ENCODE measurements at places on chromosomes 16 and 17.
A peak's percentile ranks its signal among the peaks of the same experiment; 100 is the strongest.

DNA sequence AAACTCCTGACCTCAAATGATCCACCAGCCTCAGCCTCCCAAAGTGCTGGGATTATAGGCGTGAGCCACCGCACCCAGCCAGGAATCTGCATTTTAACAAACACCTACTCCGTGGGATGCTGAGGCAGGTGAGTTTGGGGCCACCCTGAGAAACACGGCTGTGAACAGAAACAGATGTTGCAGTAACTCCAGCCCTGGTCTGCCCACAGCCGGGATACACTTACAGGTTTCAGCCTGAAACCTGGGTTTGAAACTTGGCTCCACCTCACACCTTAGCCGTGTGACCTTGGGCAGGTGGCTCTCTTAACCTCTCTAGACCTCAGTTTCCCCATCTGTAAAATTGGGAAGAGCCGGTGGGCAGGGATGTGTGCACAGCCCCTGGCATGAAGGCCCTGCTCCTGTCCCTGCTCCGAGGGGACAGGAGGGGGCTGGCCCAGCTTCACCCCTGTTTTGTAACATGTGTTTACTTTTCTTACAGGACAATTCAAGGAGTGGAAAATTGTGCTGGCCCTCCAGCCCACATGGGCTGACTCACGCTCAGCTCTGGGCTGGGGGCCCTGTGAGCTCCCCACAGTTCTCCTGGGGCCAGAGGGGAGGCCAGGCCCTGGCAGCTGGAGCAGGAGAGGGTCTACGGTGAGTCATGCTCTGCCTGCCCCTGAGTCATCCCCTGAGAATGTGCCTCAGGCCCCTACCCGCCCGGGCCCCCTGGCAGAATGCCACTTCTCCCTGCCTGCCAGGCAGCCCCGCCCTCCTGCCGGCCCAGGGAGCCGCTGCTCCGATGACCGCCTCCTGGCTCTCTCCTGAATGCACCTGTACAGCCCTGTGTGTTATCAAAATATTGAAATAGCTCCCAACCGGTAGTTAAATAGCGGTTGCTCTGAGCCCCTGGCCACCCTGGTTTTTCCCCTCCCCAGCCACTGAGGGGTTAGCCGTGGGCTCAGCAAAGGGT, 7.7 kb upstream of the PPL start:
- peak; percentile 90 for DNase-seq

GRCh38 chr17:6485646-6486412, 41.6 kb downstream of the PIMREG start:
- DNase-seq = no peak

DNA sequence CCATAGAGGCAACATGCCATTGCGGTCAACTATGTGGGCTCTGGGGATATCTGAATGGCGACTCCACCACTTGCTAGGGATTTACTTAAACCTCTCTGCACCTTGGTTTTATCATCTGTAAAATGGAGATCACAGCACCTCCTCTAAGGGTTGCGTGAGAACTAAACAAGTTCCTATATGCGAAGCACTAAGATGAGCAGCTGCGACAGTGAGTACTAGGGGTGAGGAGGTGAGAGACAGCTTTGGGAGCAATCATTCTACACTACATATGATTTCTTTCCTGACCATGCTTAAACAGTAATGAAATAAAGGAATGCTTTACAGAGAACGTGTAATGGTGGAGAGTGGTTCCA, 61.4 kb downstream of the CREBBP start:
- DNase-seq = no peak

GRCh38 chr17:55452139-55452790, 30.6 kb upstream of the MMD start:
- DNase-seq = no peak

- DNase-seq = no peak
Observed at GRCh38 chr16:59567496-59567895, 833.4 kb upstream of the GOT2 start.

- DNase-seq = peak; percentile 86
Observed at GRCh38 chr16:2927010-2927646, 15.4 kb downstream of the FLYWCH1 start.

GRCh38 chr16:82384017-82384416, 214.0 kb upstream of the MPHOSPH6 start:
- DNase-seq = no peak

DNA sequence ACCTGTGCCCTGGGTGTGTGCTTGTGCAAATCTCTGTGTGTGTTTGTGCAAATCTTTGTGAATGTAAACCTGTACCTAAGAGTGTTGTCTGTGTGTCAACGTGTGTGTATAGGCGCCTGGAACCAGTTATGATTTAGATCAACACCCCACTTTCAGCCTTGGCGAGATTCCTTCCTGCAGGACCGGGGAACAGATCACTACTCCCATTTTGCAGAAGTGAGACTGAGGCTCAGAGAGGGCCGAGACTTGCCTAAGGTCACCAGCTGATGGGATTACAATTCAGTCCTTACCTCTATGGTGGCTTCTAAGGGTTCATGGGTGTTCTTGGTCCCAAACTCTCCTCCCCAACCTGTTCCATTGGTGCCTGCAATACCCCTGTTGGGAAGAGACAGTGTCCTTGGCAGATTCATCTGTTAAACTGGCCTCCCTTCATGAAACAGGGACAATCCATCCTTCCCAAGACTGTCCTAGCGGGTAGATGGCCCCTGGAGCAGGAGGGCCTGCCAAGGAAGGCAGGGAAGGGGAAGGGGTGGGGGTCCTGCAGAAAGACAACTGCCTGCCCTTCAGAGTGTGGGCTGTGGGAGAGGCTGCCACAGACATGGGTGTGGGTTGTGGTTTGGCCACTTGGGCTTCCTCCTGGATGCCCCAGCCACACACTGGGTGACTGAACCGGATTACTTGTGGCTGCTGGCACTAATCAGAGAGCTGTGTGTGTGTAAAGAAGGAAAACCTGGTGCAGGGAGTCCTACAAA, 6.9 kb upstream of the MAPK7 start:
- DNase-seq = peak; percentile 55

- no peak for DNase-seq
Observed at GRCh38 chr16:88144028-88144511, 192.8 kb downstream of the BANP start.

- DNase-seq = no peak
Observed at GRCh38 chr17:47204722-47205418, 4.3 kb upstream of the MYL4 start.

DNA sequence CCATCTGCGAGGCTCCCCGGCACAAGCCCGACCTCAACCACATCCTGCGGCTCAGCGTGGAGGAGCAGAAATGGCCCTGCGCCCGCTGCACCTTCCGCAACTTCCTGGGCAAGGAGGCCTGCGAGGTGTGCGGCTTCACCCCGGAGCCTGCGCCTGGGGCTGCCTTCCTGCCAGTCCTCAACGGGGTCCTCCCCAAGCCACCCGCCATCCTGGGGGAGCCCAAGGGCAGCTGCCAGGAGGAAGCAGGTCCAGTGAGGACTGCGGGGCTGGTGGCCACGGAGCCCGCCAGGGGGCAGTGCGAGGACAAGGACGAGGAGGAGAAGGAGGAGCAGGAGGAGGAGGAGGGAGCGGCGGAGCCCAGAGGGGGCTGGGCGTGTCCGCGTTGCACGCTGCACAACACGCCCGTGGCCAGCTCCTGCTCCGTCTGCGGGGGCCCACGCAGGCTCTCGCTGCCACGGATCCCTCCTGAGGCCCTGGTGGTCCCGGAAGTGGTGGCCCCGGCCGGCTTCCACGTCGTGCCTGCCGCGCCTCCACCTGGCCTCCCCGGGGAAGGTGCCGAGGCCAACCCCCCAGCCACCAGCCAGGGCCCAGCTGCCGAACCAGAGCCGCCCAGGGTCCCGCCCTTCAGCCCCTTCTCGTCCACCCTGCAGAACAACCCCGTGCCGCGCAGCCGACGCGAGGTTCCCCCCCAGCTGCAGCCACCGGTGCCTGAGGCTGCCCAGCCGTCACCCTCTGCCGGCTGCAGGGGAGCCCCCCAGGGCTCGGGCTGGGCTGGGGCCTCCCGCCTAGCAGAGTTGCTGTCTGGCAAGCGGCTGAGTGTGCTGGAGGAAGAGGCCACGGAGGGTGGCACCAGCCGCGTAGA, 13.1 kb upstream of the PRR35 start:
- peak; percentile 38 for DNase-seq

DNA sequence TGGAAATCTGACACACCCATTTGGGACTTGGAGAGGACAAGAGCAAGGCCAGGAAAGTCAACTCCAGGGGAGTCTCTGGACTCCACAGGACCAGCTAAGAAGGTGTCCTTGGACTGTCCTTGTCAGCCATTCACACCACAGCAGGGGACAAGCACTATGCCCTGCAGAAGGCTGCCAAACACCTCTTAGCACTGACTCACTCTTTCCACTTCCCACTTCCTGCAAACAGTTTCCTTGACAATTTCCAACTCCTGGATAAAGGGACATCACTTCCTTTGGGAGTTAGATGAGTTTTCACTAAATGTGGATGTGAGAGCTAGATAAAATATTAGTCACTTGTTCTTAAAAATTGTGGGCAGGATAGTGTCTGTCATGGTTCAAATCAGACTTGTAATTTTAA, 37.8 kb upstream of the BCAR1 start:
- DNase-seq = no peak

GRCh38 chr17:83055911-83056582, 23.4 kb upstream of the METRNL start:
- DNase-seq = no peak

- no peak for DNase-seq
Observed at GRCh38 chr16:23859713-23860269, 24.0 kb downstream of the PRKCB start.

GRCh38 chr16:50540711-50541007, 7.5 kb upstream of the NKD1 start:
- DNase-seq = no peak

- DNase-seq = no peak
Observed at GRCh38 chr17:81132770-81133723, 32.3 kb upstream of the PVALEF start.

DNA sequence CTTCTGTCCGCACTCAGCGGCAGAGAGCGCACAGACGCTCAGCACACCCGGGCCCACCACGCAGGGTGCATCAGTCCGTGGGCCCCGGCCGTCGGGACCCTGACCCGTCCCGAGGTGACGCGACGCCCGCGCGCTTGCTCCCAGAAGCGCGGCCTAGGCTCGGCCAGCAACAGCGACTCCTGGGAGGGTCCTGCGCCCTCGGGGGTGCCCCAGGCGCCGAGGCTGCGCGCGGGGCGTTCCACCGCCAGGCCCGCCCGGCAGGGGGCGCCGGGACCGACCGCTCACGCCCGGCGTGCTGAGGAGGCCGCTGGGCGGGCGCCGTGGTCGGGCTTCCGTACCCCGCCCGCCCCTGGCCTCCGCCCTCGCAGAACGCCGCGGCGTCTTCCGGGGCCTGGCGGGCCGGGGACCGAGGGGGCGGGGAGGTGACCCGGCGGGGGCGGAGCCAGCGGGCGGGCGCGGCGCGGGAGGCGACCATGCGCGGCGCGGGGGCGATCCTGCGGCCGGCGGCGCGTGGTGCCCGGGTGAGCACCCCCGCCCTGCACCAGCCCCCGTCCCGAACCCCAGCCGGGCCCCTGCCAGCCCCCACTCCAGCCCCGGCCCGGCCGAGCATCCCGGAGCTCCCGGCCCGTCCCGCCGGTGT, at the start of gene CISD3:
CISD3 (plus strand) TSS at position 456 of the 640 bp plus-strand sequence; CDS start at position 474, 18 bp downstream.
- DNase-seq = peak; percentile 81

DNA sequence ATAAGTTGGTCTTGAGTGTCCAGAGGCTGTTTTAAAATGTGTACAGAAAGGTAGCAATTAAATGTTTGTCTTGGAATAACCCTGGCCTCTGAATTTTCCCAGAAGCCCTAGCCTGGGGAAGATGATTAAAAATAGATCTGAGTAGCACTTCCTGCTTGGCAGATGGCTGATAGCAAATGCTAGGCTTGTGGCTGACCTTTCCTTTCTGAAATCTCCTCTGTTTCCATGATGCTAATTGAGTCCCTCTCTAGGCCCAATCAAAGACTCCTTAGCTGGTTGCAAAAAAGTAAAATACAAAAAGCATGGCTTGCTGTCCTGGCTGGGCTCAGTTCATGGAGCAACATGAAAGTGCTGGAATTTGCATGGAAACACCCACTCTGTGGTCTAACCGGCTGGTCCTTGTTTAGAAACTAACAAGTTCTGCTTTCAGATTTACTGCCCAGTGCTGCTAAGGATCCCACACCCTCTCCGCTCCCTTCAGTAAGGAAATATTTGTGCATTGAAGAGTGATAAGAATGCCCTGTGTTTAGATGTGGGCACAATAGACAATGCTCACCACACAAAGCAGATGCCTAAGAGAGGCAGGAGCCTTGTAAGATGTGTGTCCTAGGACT, 40.8 kb downstream of the YPEL2 start:
- DNase-seq = no peak

- no peak for DNase-seq
Observed at GRCh38 chr17:28524476-28525424, 18.6 kb downstream of the FOXN1 start.

Measured in hematopoietic multipotent progenitor cell (in vitro differentiated cells).